Fibroblast of skin of right biceps (primary cell): ENCODE measurements at places on chromosomes 5 and 9.
A peak's percentile ranks its signal among the peaks of the same experiment; 100 is the strongest.

GRCh38 chr9:87546704-87547103 lies 49.0 kb downstream of the DAPK1 start:
- DNase-seq, result peak; percentile 24

GRCh38 chr9:82555031-82555430 lies 507.9 kb downstream of the RASEF start:
- DNase-seq, result no peak

DNA sequence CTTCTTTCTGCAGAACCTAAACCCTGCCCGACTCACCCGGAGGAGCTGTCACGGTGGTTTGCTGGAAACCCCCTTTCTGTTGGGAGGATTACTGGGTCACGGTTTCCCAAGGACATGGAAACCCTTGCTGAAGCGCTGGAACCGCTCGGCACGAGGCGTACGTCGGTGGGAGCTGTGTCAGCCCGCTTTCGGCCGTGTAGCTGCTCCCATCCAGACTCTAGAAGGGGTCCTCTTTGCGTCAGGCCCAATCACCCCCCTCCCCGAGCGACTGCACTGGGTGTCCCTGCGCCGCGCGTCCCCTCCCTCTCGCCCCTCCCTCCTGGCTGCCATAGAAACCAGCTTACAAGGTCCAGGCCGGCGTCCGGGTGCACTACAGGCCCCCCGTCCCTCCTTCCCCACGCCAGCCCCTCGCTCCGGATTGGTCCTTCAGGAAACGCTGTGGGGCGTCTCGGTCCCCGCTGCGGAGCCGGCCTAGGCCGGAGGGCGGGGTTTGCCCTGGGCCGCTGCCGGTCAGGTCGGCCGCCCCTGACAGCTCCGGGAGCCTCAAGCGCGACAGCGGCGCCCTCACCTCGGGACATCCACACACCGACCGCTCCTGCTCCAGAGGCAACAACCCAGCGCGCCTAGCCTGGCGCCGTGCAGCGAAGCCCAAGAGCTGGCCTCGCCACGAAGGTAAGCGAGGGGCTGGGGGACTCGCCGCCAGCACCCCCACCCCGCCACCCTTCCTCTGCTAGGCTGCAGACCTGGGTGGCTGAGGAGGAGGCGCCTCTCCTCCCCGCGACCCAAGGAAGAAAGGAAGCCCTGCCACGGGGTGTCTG lies at the start of gene NIM1K:
Gene NIM1K, plus strand, starts transcription at position 486 of the 818 bp plus-strand sequence. CDS start 53,551 bp downstream, outside the sequence.
- DNase-seq, result peak; percentile 53

- peak; percentile 42 for DNase-seq
Observed at GRCh38 chr5:67238191-67238590, 41.6 kb upstream of the CD180 start.

DNA sequence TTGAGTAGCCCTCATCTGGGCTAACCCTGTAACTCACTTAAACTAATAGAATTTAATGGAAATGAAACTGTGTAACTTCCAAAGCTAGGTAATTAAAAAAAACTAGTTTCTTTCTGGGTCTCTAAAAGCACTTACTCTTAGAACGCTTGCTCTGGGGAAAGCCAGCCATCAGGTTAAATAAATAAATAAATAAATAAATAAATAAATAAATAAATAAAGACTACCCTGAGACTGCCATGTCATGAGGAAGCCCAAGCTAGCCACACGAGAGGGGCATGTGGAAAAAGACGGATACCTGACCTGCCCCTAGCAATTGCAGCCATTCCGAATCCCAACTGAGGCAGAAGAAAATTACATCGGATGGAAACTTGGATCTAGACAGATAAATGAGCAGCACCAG lies 51.3 kb upstream of the FER start:
- no peak for DNase-seq

DNA sequence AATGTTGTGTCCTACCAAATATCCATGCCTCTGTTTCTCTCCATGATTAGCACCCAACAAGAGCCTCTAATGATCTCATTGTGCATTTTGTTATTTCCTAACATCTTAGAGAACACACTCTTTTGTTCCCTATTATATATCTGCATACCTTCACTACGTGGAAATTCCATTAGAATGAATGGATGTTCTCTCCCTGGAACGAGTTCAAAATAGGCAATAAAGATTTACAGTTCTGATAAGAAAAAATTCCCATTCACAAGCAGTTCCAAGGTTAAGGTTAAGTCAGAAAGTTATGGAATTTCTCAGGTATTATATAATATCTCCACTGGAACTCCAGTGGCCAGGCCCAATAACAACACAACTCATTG lies 83.7 kb downstream of the TRPM6 start:
- DNase-seq, result peak; percentile 15

GRCh38 chr9:99593610-99594009 lies 228.1 kb upstream of the NR4A3 start:
- DNase-seq, result no peak

DNA sequence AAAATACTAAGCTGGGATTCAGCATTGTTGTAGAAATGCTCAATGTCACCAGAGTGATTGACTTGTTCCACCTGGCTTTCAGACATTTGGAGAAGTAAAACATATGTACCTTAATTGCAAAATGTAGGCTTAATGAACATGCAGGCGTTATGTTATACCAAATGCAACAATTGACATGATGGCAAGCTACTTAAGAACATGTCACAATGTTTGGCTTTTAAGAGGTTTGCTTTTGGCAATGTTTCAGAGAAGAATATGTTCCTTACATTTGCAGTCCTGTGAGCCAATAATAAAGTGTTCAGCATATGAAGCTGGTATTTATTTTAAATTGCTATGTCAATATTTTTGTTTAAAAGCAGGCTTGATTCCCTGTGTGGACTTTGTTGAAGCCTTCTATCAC lies 111.7 kb upstream of the NUDT12 start:
- no peak for DNase-seq

GRCh38 chr9:133822430-133823065 lies 84.4 kb upstream of the SARDH start:
- DNase-seq, result no peak

DNA sequence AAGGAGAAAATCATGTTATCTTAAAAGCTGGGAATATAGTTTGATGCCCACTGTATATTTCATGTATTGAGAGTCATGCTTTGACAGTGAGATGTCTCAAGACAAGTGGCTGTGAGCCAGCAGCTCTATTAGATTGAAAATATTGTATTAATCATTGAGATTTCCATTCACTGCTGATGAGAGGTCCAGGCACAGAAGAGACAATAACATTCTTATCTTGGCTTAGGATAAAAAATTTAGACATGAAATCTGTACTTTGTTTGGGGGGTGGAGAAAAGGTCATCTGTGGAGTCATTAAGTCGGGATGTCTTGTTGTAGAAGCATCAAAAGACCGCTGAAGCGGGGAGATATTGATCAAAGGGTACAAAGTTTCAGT lies 97.9 kb upstream of the EQTN start:
- no peak for DNase-seq

- DNase-seq, result no peak
Observed at GRCh38 chr9:38668791-38669466, 48.5 kb upstream of the ANKRD18A start.

- no peak for DNase-seq
Observed at GRCh38 chr9:13090628-13091027, 188.9 kb downstream of the MPDZ start.

DNA sequence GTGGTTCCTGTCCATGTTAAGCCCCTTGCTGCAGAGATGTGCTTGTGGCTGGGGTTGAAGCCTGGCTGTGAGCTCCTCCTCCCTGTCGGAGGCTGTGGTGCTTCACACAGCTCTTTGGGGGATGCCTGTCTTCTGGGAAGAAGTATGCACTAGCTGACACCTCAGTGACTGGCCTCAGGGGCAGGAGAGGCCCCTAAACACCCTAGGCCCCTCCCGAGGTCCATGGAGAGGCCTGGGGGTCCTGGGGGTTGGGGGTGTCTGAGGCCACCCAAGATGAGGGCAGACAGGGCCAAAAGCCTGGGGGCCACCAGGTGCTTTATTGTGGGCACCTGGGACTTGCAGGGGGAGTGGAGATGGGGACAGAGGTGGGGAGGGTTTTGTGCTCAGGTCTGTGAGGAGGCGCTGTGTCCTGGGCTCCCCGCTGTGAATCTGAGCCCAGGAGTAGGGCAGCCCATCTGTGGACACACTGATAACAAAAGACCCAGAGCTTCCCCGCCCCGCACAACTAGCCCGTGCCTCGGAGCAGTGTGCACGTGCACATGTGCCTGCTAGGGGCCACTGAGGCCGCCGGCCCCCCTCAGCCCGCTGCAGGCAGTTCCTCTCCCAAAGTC lies 92.0 kb downstream of the PHF2 start:
- DNase-seq, result no peak

GRCh38 chr5:88374391-88374790 lies 105.7 kb upstream of the TMEM161B start:
- DNase-seq, result no peak

GRCh38 chr9:113608082-113608685 lies 144.7 kb downstream of the RGS3 start:
- DNase-seq, result no peak
